ENCODE measurements at places on chromosomes 5 and 9.

DNA sequence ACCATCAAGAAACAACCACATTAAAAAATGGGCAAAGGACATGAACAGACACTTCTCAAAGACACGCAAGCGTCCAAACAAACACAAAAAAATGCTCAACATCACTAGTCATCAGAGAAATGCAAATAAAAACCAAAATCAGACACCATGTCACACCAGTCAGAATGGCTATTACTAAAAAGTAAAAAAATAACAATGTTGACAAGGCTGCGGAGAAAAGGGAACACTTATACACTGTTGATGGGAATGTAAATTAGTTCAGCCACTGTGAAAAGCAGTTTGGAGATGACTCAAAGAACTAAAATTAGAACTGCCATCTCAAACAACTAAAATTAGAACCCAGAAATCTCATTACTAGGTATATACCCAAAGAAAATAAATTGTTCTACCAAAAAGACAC, 80.4 kb downstream of the CAAP1 start:
- DNase-seq, result no peak

DNA sequence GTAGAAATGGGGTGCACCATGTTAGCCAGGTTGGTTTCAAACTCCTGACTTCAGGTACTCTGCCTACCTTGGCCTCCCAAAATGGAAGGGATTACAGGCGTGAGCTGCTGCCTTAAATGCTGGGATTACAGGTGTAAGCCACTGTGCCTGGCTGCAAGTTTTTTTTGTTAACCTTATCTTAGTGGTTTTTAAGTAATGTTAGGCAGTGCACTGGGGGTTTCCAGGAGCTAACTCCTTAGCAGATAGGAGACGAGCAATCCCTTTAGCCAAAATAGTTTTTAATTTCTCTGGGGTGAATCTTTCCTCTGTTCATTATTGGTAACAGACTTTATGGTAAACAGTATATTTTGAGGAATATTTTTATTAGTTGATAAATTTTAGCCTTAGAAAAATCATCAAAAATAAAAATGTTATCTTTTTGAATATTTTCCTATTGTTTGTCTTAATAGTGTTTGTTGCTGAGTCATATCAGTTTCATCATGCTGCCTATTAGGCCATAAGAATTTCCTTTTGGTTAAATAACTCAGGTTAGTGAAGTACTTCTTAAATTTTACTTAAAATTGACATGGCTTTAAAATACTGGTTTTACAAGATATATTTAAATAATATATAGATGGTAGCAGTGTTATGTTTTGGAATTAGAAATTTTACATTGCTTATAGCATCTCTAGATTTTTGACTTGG, 37.9 kb downstream of the LMNB1 start:
- DNase-seq, result no peak

DNA sequence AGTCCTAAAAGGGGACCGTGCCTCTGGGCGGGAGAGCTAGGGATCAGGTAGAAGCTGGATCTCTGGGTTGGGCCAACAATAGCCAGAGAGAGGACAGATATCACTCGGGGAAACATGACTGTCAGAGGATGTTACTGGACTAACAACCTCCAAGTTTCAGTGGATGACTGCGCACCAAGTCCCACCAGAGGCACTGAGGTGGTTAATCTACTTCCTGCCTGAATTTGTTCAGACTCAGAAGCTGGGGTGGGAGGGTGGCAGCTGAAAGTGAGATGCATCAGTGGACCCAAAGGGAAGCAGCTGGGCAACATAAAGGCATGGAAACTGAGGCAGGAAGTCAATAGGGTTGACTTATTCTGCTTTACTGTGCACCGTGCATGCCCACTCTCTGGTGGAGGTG, 130.1 kb upstream of the SLC44A1 start:
- no peak for DNase-seq

DNA sequence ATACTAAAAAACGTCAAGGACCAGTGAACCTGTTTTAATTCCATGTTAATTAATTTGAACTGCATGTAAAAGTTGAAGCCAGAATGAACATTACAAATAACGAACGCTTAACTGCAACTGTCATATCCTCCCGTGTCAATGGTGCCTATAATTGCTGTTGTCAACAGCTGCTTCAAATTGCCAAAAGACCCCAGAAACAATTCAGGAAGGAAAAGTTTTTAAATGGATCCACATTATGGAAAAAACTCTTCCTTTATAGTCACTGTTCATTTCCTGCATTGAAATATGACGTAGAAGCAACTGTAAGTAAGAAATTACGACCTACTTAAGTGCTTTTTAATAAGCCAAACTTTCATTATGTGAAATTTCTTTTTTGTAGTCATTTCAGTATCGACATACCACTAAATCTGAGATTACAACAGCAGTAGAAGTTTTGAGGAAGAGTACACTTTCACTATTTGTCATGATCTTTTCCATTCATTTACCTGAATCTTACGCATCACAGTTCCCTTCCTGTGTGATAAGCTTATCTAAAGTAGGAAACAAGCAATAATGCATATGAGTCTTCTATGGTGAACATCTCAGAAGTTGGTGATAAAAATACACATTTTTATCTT, 37.8 kb downstream of the MEF2C start:
- DNase-seq, result no peak

GRCh38 chr5:149439899-149440542, 60.9 kb upstream of the IL17B start:
- DNase-seq, result no peak

DNA sequence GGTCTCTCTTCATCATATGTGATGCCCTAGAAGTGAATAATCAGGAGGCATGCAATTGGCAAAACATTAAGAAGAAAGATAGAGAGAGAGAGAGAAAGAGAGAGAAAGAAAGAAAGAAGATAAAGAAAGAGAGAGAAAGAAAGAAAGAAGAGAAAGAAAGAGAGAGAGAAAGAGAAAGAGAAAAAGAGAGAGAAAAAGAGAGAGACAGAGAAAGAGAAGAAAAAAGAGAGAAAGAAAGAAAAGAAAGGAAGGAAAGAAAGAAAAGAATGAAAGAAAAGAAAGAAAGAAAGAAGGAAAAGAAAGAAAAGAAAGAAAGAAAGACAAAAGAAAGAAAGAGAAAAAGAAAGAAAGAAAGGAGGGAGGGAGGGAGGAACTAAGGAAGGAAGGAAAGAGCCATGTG, 318.9 kb downstream of the ICE1 start:
- DNase-seq, result no peak

DNA sequence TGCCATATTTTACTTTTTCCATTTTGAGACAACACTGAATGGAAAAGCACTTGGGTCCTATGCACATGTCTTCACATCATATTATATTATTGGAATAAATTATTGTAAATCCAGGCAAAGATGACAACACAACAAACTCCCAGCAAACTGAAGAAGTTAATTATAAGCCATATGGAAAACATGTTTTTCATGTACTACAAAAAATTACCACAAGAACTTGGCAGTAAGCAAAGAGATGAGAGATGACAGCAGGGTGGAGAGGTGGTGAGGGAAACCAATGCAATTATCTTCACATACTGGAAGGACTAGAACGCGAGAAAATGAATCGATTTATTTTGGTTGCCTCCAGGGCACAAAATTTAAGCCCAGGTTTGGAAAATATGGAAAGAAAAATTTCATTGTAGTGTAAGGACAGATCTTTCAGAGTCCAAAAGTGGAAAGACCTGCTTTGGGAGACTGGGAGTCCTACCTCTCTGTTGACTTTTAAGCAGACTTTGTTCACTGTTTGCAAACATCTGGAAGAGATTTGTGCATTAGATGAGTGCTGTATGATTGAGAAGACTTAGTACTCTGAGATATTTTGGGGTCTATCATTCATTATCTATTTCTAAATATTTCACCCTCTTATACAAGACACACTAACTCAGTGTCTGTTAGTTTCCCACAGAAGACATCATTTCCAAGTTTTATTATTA, 138.0 kb downstream of the TMEM232 start:
- DNase-seq, result no peak

DNA sequence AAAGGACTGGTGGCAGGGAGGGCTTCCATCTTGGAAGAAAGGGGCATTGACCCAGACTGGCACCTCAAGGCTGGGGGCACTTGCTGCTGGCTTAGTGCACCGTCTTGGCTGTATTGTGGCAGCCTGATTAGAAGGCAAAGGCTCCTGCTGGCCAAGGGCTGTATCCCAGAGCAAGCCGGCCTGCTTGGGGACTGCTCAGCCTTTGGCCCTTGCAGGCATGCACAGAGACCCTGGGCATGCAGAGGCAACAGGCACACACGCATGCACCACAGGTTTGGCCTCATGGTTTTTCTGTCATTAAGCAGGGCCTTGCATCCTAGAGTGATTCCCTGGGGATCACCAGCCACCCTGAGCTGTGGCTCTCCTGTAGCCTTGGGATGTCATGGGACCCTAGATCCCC, 29.0 kb downstream of the PITX1 start:
- no peak for DNase-seq

GRCh38 chr5:151954255-151954654, 29.6 kb upstream of the GLRA1 start:
- DNase-seq, result no peak

DNA sequence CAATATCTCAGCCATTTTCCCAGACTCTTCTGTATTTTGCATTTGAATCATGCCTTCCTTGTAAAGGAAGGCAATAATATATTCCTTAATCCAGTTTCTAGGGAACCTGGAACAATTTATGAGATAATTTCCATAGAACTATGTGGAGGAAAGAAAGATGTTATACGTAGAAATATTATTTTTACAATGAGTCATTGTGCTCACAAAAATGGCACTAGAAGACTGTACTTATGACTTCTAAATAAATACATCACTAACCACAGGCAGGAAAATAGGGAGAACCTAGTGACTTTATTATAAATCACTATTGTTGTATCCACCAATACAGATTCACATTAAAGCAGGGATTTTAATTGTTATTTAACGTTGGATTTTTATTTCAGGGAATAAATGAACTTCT, 87.6 kb downstream of the FBXO38 start:
- DNase-seq, result no peak

DNA sequence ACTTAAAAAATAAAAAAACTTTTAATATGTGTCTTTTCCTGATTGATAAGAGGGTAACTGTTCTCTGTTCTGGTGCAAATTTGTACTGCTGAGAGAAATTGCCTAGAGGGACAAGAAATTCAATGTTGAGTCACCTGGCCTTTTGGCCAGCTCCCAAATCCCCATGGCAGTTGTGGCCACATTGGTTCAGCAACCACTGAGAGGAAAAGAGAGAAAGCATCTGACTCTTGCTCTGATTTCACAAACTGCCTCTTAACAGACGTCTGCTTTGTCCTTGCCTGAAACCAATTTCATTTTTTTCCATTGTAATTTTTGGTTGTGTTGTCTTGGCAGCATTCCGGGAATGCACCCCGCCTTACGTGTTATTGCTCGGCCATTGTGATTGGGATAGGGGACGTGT, 42.4 kb downstream of the NTRK2 start:
- DNase-seq, result no peak

DNA sequence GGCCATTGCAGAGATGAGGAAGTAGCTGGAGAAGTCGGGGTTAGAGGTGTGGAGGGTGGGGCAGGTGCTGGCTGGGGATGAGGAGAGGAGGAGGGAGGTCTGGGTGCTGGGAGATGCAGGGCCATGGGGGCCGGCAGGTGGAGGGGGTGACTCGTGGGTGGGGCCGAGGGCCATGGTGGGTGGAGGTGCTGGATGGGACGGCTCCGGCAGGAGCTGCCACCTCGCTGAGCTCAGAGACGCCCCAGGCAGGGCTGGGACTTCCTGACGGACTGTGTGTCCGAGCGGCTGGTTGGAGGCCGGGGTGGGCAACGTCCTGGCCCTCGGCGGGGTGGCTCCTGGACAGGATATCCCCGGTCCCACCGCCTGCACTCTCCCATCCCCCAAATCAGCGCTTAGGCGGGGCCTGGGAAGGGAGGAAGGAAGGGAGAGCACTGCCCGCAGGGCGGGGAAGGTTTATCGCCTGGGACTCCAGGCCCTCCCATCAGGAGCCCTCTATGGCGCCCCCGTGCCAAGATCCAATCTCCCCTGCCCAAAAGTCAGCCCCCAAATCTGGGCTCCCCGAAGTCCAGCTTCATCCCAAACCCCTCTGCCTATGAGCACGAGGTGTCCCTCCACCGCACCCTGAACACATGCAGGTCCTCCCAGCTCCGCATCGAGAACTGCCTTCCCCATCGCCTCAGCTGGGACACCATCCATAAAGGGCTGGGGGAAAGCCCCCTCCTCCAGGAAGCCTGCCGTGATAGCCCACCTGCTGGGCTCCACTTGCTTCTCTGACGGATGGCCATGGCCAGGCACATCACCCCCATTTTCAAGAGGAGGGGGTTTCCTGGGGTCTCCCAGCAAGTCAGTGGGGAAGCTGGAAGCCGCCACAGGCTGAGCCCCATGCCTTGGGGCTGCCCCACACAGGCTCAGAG, 58.3 kb upstream of the NOTCH1 start:
- no peak for DNase-seq

DNA sequence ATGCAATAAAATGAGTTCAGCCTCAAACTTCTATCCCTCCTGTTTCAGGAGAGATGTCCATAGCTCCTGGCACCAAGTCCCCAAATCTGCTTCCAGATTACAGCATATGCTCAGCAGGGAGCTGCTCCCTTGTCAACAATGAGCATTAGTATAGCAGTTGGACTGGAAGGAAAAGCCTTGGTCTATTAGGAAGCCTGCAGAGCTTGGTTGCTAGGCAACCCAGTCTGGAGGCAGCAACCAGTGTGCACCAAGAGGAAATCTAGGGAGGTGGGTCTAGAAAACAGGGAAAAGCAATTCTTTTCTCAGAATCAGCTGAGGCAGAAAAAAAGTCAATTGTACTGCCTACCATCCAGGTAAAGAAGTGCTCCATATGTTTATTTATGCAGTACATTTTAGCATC, 229.5 kb upstream of the NMUR2 start:
- DNase-seq, result no peak

DNA sequence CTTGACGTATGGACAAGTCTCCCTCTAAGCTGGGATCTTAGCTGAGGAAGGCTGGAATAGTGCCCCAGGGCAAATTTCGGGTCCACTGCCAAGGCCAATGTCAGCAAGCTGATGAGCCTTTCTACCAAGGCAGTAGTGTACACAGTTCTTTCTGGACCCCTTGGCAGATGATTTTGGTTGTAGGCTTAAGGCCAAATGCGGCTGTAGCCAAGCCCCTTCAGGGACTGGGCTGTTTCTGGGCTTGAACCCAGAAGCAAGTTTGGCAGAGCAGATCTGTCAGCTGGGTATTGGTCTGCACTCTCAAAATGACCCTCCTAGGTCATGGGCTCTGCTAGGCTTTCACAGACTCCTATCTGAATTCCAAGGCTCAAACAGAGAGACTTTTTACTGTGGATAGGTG, 121.6 kb downstream of the ADAMTSL1 start:
- no peak for DNase-seq

GRCh38 chr5:33788922-33789566, 102.7 kb downstream of the ADAMTS12 start:
- DNase-seq, result no peak

- DNase-seq, result no peak
Observed at GRCh38 chr5:80125022-80125961, 90.1 kb downstream of the THBS4 start.

Measured in activated naive CD4-positive, alpha-beta T cell treated with anti-CD3 and anti-CD28 coated beads, Interleukin-2, amount 50 U/mL, for 16 hours (primary cell).